ENCODE measurements at places on chromosomes 11 and 22.

DNA sequence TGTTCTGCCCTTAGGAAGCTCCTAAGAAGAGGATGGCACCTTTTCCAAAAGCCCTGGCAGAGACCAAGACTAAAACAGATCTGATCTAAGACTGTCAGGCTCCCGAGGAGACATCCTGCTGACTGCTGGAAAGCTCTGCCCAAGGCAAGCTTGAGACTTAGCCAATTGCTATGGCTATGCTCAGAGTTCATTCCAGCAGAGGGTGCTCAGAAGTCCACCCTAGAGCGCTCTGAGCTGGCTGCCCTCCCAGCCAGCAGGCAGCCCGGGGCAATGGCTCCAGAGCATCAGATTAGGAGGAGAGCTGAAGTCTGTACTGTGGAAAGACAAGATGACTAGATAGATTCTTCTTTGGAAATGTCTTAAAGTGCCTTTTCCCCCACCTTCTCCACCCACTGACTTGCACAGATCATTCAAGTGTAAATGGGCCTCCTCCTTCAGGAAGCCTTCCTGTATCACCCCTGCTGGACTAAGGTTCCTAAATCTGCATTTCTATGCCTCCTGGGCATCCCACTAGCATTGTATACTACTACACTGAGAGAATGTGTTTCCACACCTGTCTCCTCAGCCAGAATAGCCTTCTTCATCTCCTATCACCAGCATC, 23.4 kb downstream of the LRRC55 start:
- H3K27me3 ChIP-seq: peaks cover 17% of the 10 kb centered on the region
- H3K4me3 ChIP-seq: no peak overlapping the region
- H3K36me3 ChIP-seq: no peaks in the 10 kb centered on the region
- DNase-seq: no peak
- H3K4me1 ChIP-seq: no peaks in the 10 kb centered on the region

DNA sequence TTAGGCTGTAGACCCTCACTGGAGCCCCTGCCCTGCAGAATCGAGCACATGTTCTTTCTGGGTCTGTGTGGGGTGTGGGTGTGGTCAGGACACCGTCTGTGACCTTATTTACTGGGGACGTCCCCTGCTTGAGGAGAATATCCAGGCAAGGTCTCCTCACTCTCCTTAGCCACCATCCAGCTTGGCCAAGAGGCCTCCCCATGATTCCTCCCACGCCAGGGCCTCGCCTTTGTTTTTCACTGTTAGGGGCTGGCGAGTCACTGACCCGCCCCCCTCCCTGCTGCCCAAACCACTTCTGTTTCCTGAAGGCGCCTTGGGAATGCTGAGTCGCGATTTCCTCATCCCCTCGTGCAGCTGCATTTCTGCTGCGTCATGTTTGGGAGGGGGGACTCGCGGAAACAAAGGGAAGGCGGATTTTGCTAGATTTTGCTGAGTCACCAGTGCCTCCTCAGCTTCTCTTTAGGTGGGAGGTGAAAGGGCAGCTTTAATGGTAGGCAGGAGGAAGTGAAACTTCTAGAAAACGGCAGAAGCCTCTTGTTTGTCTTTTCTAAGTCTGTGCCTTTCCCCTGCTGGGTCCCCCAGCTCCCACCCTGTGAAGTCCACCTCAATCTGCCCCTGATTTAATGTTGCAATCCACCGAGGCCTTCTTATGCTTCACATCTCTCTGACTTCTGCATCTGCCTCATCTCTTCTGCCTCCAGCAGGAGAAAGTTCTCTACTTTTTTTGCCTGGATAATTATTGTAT, 4.0 kb upstream of the HMOX1 start:
- no peaks in the 10 kb centered on the region for H3K36me3 ChIP-seq
- peak overlapping the region; percentile 89 for H3K27ac ChIP-seq
- peak overlapping the region; percentile 30 for H3K4me3 ChIP-seq
- no peaks in the 10 kb centered on the region for H3K27me3 ChIP-seq
- peaks cover 35% of the 10 kb centered on the region for H3K4me1 ChIP-seq

DNA sequence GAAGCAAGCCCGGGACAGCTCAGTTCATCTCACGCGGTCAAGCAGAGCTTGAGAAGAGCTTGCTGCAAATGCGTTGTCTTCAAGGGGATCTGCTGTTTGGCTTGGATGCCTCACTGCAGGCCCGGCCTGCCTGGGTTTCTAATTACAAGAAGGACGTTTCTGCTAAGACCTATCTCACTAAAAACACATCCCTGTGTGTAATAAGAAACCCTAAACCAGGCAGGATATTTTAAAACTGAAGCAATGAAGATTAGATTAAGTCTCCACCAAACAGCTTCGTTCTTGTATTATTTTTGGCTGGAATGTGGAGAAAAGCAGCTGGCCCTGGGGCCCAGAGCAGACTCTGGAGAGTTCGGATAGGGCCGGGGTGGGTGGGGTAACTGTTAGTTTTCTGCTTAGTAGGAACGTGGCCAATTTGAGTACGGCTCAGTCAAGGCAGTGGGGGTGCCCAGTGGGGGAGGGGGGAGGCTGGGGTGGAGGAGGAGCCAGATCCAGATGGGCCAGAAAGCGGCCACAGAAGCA, 6.0 kb downstream of the PKNOX2 start:
- no peak overlapping the region for H3K4me3 ChIP-seq
- peaks cover 37% of the 10 kb centered on the region for H3K27me3 ChIP-seq
- H3K36me3 ChIP-seq: no peaks in the 10 kb centered on the region
- DNase-seq: no peak
- H3K4me1 ChIP-seq: peaks cover 8% of the 10 kb centered on the region
- H3K27ac ChIP-seq: no peak overlapping the region

- no peak for DNase-seq
- peaks cover 7% of the 10 kb centered on the region for H3K27me3 ChIP-seq
- H3K4me3 ChIP-seq: no peak overlapping the region
- H3K27ac ChIP-seq: no peak overlapping the region
- H3K4me1 ChIP-seq: no peaks in the 10 kb centered on the region
- H3K36me3 ChIP-seq: no peaks in the 10 kb centered on the region
These were observed 17.8 kb upstream of the BRSK2 start for GRCh38 chr11:1371836-1372465.

- peak within 1 kb of the TSS; percentile 58 for H3K4me3 ChIP-seq
- H3K4me1 ChIP-seq: peaks cover 7% of the 10 kb centered on the region
- H3K36me3 ChIP-seq: no peaks in the 10 kb centered on the region
- DNase-seq: no peak
- peaks cover 44% of the 10 kb centered on the region for H3K27me3 ChIP-seq
These were observed at the start of gene THY1 for GRCh38 chr11:119422809-119423508. Gene THY1, minus strand, starts transcription at chr11:119423172. Its CDS starts 2,267 bp downstream, at chr11:119420905.

GRCh38 chr11:46119352-46120216, 1.7 kb downstream of the PHF21A start:
- DNase-seq: peak; percentile 63
- no peaks in the 10 kb centered on the region for H3K27me3 ChIP-seq

DNA sequence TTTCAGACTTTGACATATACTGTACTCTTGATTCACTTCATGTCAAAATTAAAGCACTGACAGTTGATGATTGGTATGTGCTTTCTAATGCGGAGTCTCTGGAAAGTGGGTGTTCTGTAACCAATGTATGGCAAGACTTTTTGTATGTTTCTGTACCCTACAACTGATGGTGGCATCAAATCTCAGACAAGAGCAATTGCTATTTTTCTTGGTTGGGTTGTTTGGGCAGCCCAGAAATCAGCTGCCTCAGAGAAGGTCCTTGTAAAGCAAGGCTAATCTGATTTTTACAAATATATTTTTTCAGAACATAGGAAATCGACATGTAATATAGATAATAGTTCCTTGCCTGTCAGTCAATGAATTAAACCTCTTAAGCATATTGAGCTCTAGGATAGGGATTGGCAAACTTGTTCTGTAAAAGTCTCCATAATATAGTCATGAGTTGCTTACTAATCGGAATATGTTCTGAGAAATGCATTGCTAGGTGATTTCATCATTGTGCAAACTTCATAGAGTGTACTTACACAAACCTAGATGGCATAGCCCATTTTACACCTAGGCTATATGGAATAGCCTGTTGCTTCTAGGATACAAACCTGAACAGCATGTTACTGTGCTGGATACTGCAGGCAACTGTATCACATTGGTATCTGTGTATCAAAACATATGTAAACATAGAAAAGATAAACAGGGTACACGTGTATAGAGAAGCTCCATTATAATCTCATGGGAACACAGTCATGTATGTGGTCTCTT, 10.2 kb upstream of the OOSP4A start:
- H3K27ac ChIP-seq: no peak overlapping the region
- H3K27me3 ChIP-seq: peaks cover 15% of the 10 kb centered on the region
- no peaks in the 10 kb centered on the region for H3K36me3 ChIP-seq
- H3K4me1 ChIP-seq: no peaks in the 10 kb centered on the region
- no peak for DNase-seq

GRCh38 chr11:65551572-65552387, 6.4 kb downstream of the LTBP3 start:
- DNase-seq: peak; percentile 82
- peak overlapping the region; percentile 74 for H3K27ac ChIP-seq
- H3K4me3 ChIP-seq: peak overlapping the region; percentile 37
- peaks cover 43% of the 10 kb centered on the region for H3K4me1 ChIP-seq
- no peaks in the 10 kb centered on the region for H3K36me3 ChIP-seq

GRCh38 chr11:11413776-11414175, 60.7 kb upstream of the CSNK2A3 start:
- peaks cover 3% of the 10 kb centered on the region for H3K4me1 ChIP-seq
- no peak overlapping the region for H3K27ac ChIP-seq
- H3K36me3 ChIP-seq: no peaks in the 10 kb centered on the region

- DNase-seq: no peak
- H3K4me3 ChIP-seq: no peak overlapping the region
- no peaks in the 10 kb centered on the region for H3K4me1 ChIP-seq
- H3K36me3 ChIP-seq: no peaks in the 10 kb centered on the region
- H3K27ac ChIP-seq: no peak overlapping the region
- peaks cover 6% of the 10 kb centered on the region for H3K27me3 ChIP-seq
These were observed 132.1 kb upstream of the BMAL1 start for GRCh38 chr11:13145461-13145860.

DNA sequence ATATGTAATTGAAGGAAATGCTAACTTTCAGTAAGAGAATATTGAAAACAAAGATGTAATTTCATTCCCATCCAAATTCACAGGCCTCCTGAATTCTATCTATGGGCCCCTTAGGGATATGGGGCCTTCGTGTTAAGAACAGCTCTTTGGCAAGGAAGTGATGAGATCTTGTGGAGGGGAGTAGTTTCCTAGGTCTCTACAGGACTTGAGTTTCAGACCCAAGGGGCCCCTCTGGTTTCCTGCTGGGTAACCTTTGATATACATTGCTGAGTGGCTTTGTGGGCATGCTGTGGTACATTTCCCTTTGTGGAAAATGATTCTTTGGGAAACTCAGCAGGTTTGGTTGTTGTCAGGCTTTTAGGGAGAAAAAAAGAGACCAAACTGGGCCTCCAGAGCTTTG, 6.2 kb downstream of the STIM1 start:
- H3K4me1 ChIP-seq: peaks cover 72% of the 10 kb centered on the region
- H3K27ac ChIP-seq: no peak overlapping the region
- no peaks in the 10 kb centered on the region for H3K36me3 ChIP-seq
- no peak overlapping the region for H3K4me3 ChIP-seq
- DNase-seq: no peak

- DNase-seq: no peak
- H3K4me1 ChIP-seq: peaks cover 17% of the 10 kb centered on the region
- H3K27me3 ChIP-seq: peaks cover 12% of the 10 kb centered on the region
These were observed 15.5 kb downstream of the C1QTNF6 start for GRCh38 chr22:37172266-37173245.

DNA sequence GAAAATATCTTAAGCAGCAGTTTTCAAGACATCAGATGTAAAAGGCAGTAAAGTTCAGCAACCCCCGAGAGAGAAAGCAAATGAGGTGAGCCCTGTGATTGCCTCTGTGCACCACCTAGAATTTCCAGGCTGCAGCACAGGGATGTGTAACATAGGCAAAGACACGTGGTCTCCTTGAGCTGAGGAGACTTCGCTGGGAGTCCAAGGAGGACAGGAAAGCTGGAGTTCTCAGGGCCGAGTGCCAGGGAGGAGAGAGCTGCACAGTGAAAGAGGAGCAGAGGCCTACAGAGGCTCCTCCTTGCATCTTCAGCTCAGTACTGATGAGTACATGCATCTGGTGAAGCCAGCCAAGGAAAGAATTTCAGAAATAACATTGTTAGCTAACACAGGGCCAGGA, 17.6 kb upstream of the TOLLIP start:
- no peak overlapping the region for H3K27ac ChIP-seq

DNA sequence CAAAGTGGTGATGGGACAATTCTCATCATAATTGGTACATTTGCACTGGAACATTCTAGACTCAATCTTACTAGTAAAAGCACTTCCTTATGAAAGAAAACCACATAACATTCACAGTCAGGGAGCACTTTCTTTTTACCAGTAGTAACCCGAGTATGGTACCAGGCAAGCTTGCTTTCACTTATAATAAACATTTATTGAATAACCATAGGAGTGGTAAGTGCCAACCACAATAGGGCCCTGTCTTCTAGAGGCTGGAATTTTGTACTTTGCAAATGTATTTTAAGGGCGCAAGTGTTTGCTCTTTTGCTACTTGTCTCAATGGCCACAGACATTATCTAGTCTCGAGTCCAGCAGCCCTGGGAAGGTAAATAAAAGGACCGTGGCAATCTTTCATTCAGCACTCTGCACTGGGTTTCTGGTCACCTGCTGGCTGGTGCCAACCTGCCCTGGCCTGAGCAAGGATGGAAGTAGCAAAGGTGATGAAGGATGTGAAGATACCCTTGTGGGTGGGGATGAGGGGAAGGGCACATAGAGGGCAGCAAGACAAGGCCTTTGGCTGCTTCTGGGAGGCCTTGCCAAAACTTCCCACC, 24.2 kb downstream of the C22orf31 start:
- H3K27ac ChIP-seq: no peak overlapping the region
- no peaks in the 10 kb centered on the region for H3K4me1 ChIP-seq
- H3K36me3 ChIP-seq: no peaks in the 10 kb centered on the region
- DNase-seq: no peak
- peaks cover 6% of the 10 kb centered on the region for H3K27me3 ChIP-seq

GRCh38 chr11:134754521-134755198, 342.6 kb upstream of the B3GAT1 start:
- no peak overlapping the region for H3K4me3 ChIP-seq
- DNase-seq: no peak
- no peaks in the 10 kb centered on the region for H3K36me3 ChIP-seq
- peaks cover 8% of the 10 kb centered on the region for H3K27me3 ChIP-seq
- H3K4me1 ChIP-seq: no peaks in the 10 kb centered on the region

DNA sequence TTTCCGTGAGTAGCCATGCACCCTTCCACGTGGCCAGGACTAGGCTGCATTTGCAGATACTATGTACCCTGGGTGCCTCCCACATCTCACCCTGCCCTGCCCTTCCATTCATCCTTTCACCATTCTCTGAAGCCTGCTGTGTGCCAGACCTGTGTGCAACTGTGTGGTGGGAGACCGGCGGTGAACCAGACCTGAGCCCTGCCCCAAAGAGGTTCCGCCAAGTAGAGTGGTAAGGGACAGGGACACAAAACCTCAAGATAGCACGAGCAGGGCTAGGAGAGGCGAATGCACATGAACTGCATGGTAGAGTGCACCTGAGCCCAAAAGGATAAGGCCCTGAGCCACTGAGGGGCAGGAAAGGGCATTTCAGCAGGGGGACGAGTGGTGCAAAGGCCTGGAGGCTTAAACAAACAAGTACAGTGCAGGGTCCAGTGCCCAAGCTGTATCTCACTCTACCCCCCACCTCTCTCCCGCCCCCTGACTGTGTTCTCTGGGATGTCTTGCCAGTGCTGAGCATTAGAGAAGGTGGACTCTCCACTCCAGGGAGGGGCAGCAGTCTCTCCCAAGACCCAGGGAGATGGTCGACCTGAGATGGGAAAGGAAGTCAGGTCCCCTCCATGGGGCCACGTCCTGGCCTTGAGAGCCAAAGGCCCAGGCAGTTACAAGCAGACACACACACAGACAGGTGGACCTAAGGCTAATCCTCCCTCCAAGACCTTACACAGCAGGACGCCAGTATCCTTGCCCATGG, 14.1 kb upstream of the ARAP1 start:
- no peak overlapping the region for H3K4me3 ChIP-seq
- H3K27ac ChIP-seq: no peak overlapping the region
- DNase-seq: no peak
- H3K27me3 ChIP-seq: no peaks in the 10 kb centered on the region
- H3K36me3 ChIP-seq: no peaks in the 10 kb centered on the region
- H3K4me1 ChIP-seq: peaks cover 25% of the 10 kb centered on the region
